ENCODE measurements at places on chromosomes 1 and 21.

DNA sequence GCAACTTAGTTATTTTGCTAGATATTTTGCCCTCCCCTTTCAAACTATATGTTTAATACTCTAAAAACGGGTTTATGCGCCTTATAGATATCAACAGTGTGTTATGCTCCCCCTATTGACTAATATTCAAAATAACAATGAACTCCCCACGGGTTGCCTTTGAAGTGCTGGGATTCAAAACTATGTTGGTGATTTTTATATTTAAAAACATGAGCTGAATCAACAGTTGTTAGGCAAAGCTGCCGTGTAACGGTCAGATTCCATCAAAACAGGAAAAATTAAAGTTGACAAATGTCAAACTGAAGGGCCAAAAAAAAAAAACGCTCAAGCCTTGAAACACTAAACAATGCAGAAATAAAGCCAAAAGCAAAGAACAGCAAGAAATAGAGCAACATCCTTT is 2.5 kb downstream of the TGFBR3 start:
- no peak for DNase-seq

DNA sequence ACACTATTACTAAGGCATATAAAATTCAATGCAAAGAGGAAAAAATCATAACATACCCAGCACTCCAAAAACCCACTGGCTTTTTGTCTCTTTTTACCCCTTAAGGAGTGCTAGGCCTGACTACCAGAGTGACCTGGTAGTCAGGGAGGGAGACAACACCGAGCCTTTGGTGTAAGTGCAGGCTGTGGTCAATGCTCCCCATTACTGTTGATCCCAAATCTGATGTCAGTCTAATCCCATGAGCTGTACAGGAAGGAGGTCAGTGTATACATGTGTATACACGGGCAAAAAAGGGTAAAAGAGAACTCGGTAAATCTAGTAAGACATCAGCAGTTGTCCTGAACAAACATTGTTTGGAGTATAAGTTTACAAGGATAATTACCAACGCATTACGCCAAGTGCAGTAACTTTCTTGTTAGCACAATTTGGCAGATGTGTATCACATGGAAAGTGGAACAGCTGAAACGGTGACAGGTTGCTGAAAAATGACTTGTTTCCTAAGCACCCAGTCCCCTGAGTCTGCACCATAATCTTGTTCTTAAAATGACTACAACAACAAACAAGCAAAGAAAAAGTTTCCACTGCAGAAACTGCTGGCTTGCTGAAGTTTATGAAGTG is 217.9 kb downstream of the KCNH1 start:
- no peak for DNase-seq

DNA sequence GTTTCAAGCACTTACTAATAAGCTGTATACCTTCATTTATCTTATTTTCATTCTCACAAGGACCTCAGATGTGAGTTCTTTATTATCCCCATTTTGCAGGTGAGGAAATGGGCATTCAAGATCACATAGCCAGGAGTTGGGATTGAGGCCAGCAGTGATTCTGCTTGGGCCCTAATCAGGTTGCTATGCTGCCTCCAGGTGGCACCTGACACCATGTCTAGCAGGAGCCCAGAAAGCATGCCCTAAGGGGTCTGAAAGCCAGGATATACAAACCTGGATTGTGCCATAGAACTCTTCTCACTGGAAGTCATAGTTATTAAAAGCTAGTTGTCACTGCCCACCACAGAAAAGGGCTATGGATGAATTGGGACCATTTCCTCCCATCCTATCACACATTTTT is 61.1 kb downstream of the FYB2 start:
- no peak for DNase-seq

- DNase-seq, result no peak
Measured at GRCh38 chr1:232183802-232184201, 446.1 kb downstream of the SIPA1L2 start.

Data from esophagus squamous epithelium (tissue), 5 donors.